ENCODE measurements at places on chromosomes 11 and 22. TPM values are rescaled to one million over a fixed set of nuclear protein-coding genes. Genes with fewer than 3 reads are reported as not detected.

DNA sequence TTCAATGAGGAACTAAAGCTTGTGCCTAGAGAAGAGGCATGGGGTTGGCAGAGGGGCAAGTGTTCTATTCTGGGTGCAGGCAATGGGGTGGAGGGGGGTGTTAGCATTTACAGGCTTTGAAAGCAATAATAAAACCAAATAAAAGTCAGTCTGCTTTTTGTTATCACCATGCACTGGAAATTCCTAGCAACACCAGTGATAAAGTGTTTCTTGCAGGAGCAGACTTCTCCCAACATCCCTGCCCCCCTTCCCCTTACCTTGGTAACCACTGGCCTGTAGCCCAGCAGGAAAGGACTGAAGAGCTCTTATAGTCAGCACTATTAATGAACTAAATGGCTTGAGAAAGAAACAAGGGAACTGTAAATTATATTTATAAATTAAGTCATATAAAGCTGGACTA is 65.2 kb upstream of the SESN3 start:
- H3K4me1 ChIP-seq, result peaks cover 8% of the 10 kb centered on the region
- H3K27me3 ChIP-seq, result no peaks in the 10 kb centered on the region
- no peaks in the 10 kb centered on the region for H3K36me3 ChIP-seq
- no peak for DNase-seq
- no peak overlapping the region for H3K4me3 ChIP-seq
- no peak overlapping the region for H3K27ac ChIP-seq

The SCN4B gene
- total RNA-seq, result 1.6 TPM

GRCh38 chr22:28983190-28983589 is 78.4 kb downstream of the C22orf31 start:
- no peak overlapping the region for H3K4me3 ChIP-seq
- no peak for DNase-seq
- no peaks in the 10 kb centered on the region for H3K27me3 ChIP-seq

The ANGPTL5 gene
- not detected for total RNA-seq

DNA sequence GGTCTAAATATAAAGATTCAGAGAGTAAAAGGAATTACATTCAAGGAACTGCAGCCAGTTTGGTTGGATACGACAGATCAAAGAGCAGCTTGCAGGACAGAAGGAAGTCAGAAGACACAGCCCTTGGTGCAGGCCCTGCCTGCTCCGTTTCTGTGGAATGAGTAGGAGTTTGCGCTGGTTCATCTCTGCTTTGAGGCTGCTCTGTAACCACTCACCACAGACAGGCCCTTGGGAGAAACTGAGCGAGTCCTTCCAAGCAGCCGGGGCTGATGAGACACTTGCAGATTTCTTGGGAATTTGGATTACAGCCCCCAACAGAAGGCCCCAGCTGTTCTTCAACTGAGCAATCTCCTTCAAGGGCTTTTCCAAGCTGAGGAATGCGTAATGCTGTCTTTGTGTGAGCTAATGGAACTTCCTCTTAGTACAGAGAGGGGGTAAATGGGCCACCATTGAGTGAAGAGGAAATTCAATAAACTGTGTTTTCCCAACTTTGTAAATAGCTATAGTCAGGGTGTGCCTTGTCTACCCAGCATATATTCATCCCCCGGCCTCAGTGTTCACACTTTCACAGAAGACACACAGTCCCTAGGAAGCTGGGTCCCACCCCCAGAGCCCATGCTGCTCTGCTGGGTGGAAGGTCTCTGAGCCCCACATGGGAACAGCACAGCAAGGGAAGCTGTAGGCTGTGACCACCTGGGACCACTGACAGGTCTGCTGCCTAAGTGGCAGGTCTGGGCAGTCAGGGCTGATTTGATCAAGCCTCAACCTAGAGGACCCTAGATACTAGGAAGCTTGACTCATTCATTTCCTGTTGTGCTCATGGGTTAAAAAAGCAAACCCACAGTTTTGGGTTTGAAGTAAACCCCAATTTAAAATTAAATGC is 16.6 kb downstream of the IL10RA start:
- H3K36me3 ChIP-seq, result no peaks in the 10 kb centered on the region
- peaks cover 2% of the 10 kb centered on the region for H3K27me3 ChIP-seq
- 0 out of 2 replicates have a peak, but pooled peaks cover 6% of the 10 kb centered on the region for H3K4me1 ChIP-seq
- no peak for DNase-seq
- H3K4me3 ChIP-seq, result no peak overlapping the region

DNA sequence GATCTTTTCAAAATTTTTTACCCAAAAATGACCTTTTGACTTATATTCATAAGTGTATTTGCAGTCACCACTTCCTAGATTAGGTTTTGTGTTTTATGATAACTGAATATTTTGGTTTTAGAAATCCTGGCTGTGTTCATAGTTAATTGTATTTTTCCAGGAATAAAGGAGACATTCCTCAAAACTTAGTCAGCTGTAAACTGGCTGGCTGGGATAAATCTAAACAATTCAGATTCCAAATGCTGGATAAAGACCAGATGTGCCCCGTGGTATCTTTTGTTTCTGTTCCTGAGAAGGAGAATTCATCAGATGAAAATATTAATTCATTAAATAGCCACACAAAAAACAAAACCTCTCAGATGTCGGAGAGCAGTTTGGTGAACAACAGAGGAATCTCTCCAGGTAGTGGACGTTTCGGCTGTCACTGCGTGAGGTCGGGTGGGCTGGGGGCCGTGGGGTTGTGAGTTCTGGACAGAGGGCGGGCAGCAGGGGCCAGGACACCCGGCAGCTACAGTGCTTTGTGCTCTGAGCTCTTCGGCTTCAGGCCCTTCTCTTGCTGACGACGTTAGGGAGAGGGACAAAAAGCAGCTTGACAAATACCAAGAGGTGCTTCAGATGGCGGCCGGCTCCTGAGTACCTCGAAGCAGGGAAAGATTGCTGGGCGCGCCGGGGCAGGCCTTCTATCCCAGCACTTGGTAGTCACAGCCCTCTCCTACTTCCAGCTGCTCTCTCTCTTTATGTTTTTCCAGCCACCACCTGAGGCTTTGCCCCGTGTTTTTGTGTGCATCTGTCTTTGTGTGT is 24.6 kb downstream of the MOV10L1 start:
- H3K27me3 ChIP-seq, result no peaks in the 10 kb centered on the region
- no peak for DNase-seq
- H3K27ac ChIP-seq, result no peak overlapping the region
- no peaks in the 10 kb centered on the region for H3K4me1 ChIP-seq
- no peaks in the 10 kb centered on the region for H3K36me3 ChIP-seq

All from H9 (cell line).